ENCODE measurements at places on chromosomes 2 and 18. TPM values are rescaled to one million over a fixed set of nuclear protein-coding genes. Genes with fewer than 3 reads are reported as not detected.

GRCh38 chr18:62332431-62332830 is 7.3 kb downstream of the TNFRSF11A start:
- no peak for DNase-seq

GRCh38 chr2:105760191-105760590 is 15.5 kb downstream of the NCK2 start:
- no peak for DNase-seq

DNA sequence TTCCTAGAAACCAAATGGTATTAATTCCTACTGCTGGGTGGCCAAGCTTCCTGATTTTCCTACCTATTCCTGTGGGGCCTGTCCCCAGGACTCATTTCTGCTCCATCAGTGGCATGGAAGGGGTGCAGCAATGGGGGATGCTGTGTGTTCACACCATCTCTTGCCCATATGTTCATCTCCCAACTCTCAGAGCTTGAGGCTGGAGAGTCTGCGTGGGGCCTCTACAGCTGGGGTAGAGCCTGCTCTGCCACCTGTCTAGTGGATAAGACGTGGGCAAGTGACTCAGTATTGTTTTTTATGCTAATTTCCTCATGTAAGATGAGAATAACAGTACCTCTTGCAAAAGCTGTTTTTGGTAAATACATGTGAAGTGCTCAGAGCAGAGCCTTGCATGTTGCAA is 149.8 kb downstream of the ACTR3 start:
- no peak for DNase-seq

DNA sequence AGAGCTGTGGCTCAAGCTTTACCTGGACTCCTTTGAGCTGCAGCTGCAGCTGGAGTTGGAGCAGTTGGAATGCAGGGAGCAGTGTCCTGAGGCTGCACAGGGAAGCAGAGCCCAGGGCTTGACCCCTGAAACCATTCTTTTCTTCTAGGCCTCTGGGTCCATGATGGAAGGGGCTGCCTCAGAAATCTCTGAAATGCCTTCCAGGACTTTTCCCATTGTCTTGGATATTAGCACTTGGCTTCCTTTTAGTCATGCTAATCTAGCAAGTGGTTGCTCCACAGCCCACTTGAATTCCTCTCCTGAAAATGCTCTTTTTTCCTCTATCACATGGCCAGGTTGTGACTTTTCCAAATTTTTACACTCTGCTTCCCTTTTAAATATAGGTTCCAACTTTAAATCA is 108.6 kb upstream of the RNF152 start:
- no peak for DNase-seq

GRCh38 chr2:84131278-84131830 is 327.7 kb downstream of the SUCLG1 start:
- DNase-seq, result no peak

COPS9 gene
- 114 TPM for total RNA-seq

DNA sequence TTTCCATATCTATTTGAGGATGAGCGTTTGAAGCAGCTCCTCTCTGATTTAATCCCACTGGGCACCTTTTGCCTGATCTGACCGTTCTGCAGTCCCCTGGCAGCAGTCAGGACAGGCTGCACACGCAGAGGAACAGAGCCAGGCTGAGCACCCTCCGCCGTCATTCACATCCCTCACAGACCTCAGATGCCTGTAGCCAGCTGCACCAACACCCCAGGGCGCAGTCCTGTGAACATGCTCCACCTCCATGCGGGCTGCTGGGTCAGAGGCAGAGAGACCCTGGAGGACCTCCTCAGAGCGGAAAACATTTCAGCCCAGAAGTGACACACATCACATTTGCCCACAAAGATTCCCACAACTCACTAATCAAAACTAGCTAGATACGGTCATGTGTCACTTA is 146.1 kb downstream of the SEPTIN10 start:
- no peak for DNase-seq

KATNAL2 gene
- total RNA-seq, result 2.9 TPM

TTC32 gene
- 9.9 TPM for total RNA-seq

DNA sequence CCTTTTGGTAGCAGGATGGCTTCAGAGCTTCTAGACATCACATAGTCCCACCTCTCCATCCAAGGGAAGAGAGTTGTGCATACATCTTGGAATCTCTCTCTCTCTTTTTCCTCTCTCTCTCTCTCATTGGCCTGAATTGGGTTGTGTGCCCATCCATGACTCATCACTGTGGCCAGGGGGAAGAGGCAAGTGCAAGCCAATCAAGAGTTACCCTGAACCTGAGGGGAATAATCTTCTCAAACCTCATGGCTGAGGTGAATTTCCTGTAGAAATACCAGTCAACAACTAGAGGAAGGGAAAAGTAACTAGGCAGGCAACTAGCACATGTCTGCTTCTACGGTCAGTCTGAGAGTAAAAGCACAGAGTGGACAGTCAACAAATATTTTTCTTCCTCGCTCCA is 7.3 kb upstream of the CHN1 start:
- no peak for DNase-seq

- DNase-seq, result no peak
Measured at GRCh38 chr18:60980422-60981005, 352.7 kb upstream of the CDH20 start.

DNA sequence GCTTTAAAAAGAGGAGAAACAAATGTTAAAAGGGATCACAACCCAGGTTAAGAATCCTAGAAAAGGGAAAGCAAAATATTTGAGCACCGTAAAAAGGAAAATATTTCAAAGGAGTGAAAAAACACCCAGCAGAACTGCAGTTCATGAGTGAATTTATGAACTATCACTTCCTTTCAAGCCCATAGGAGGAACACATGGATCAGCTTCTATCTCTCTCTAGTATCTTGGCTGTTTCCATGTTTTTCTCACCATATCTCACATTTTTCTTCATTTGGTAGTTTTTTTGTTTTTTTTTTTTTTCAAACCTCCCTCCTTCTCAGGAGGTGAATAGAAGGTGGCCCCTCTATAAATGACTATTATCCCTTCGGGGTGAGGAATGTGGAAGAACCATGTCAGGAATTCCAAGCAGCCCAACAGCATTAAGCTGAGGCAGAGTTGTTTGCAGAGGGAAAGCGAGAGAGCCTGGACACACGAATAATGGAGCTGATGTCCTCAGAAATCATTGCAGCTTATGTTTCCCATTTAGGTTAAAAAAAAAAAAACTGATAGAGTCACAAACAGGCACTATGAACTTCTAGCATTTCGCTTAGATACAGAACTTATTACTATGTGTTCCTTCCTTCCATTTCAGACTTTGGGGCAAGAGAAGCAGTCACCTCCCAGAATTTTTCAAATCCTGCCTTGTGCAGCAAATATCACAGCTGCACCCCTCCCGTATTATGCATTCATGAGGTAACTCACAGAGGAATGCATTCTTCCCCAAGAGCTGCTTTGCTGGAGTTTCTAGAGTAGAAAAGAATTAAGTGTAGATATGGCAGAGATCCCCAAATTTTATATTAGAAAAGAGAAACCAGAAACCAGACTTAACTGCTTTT is 315.6 kb downstream of the IRS1 start:
- DNase-seq, result peak; percentile 24

- no peak for DNase-seq
Measured at GRCh38 chr18:43422518-43422917, 145.2 kb upstream of the SYT4 start.

DNA sequence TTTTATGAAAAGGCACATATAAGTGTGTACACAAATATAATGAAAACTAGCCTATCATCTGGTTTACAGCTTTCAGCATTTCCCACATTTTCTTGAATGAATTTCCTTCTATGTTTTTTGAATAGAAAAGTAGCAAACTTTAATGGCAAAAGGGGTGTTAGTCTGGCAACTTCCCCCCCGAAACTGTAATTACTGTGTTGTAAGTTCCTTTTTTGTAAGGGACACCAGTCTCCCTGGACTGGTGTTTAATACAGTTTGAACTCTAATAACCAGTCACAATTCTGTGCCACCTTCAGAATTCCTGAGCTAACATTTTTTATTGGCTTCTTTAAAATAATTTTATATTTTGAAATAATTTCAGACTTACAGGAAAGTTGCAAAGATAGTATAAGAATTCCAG is 94.2 kb downstream of the ACSL3 start:
- DNase-seq, result no peak

C1QL2 gene
- total RNA-seq, result not detected

DNA sequence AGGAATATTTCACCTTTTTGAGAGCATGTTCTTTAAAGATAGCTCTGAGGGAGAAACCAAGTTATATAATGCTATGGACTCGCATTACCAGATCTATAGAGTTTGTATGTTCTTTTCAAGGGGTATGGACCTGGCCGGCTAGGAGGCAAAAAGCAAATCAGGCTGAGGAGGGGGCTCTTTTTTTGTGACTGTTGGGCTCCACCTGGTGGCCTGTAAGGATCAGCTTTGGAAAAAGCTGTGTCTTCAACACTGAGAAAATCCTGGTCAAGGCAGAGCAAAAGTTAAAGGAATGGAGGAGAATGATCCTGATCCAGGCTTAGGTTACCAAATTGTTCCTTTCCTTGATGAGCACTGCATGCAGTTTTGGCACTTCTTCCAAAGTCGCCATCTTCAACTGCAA is 180.5 kb downstream of the DIS3L2 start:
- peak; percentile 53 for DNase-seq

DNA sequence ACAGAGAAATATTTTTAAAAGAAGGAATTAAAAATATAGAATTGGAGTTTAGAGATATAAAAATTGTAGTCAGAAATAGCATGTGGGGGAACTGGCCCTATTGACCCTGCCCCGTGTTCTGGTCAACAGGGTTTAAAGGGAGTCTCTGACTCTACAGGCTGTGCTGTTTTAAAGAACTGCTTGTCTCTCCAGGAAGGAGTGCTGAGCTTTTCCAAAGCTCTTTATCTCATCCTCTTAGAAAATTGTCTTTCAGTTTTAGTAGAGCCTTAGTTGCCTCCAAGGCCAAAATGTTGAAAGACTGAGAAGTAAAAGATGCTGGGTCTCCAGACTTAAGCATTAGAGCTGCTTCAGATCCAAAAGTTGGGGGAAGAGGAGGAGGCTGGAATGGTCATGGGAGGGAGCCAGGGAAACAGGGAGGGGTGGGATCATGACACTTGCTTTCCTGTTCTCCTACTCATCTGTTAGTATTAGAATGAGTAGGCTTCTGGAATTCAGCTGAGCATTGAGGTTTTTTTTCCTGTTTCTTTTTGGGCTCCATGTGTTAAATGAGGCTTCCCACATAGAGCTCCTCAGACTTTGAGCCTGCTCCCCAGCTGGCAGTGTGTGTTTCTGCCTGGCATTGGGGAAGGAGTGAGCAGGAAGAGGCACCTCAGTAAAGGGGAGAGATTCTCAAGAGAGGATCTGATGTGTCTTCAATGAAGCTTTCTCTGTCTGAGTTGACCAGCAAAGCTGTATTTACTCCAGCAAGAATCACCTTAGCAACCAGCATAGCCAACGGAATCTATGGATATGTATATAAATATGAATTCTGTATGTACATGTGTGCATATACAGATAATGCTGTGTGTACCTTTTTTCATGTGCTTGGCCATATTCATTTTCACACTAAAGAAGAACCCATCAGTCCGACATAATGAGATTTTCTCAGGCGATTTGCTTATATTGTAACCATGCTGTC is 186.8 kb upstream of the FBXO11 start:
- DNase-seq, result no peak

GNAL gene
- total RNA-seq, result under 0.01 TPM

GRCh38 chr2:179999000-179999399 is 8.1 kb downstream of the CWC22 start:
- no peak for DNase-seq

ANKRD62 gene
- total RNA-seq, result not detected

DNA sequence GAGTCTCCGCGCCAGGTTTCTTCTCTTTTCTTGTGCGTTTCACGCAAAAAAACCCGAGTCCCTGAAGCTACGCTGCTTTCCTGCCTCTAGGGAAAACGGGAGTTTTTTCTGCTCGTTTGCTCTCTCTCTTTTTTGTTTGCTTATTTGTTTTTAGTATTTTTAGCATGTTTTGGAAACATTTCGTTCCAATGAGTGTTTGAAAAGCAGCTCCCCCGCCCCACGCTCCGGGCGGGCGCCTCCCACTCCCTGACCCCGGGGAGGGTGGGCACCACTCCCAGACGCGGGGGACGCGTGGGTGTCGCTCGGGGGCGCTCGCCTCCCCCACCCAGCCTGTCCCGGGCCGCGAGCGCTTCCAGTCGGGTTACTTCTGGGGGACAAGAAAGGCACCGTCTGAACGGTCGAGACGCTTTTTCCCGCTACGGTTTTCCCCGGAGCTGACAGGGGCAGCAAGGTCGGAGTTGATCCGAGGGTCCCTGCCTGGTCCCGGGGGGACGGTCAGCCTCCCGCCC is 446 bp upstream of the EFHD1 start:
- peak; percentile 67 for DNase-seq

DNA sequence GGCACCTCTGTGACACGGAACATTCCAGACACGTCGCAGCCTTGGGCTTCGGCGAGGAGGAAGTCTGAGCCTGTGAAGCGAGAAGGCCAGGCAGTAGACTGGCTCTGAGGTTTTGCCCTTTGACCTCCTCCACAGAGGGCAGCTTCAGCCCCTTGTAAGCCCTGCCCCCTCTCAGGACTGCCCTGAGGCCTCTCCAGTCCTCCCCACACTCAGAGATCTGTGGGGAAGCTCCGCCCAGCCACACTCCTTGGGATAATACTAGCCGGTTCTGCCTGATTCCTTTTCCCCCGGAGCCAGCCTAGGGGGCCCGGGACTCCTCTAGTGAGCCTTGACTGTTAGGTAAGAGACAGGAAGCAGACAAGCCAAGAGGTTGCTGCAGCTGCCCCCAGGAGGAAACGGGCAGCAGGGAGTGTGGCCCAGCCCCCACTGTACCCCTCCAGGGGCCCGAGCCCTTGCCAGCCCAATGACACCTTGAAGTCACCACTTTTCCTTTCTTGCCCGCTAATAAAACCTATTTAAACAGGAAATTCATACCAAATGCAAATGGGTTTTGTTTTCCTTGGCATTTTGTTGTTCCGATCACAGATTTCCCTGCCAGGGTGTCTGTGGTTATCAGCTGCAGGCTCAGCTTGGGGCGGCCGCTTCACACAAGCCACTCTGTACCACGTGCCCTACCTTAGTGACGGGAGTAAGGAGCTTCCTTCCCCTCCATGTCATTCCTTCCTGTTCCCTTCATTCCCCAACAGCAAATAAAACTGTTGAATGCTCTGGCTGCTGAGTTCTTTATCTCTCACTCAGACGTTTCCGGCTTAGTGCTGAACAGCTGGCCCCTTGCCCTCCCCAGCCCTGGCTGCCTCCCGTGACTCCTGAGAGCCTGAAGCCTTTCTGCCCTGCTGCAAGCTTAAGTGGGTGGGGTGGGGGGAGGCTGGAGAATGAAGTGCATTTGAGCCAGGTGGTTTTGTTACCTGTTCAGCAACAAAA is 124.7 kb downstream of the CABLES1 start:
- DNase-seq, result peak; percentile 96

Data from fibroblast of villous mesenchyme (primary cell).